Stimulated activated CD4-positive, alpha-beta T cell treated with anti-CD3 and anti-CD28 coated beads, Interleukin-4, amount 100 ng/mL, for 1 hour (primary cell): ENCODE measurements at places on chromosomes 6 and 20.

- DNase-seq, result no peak
Measured at GRCh38 chr20:15866916-15867730, 706.1 kb downstream of the KIF16B start.

DNA sequence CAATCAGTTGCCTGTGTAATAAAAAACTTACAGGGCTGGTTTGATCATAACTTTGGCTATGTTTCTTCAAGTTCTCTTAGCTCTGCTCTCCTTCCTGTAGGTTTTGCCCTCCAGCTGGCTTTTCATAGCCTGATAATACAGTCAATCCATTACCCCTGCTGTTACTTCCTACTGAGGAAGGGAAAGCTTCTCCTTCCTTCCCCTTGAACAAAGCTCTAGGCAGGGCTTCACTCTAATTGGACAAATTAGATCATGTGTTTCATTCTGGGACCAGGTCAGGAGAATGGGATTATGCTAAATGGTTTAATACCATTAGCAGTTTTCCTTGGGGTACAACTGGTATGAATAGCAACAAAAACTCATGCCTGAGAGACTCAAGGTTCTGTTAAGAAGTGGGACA, 106.8 kb upstream of the MCHR2 start:
- no peak for DNase-seq

DNA sequence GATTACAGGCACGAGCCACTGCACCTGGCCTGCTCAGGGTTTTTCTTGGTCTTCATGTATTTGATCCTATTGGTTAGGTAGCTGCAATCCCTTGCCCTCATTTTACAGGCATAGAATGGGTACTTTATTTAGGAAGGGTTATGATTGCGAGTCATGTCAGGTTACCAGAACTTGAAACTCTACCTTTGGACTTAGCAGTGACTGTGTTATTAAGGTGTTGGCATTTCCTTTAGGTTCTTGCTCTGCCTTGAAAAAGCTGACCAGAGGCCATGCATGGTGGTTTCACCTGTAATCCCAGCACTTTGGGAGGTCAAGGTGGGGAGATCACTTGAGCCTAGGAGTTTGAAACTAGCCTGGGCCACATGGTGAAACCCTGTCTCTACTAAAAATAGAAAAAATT, 24.5 kb downstream of the JARID2 start:
- no peak for DNase-seq

DNA sequence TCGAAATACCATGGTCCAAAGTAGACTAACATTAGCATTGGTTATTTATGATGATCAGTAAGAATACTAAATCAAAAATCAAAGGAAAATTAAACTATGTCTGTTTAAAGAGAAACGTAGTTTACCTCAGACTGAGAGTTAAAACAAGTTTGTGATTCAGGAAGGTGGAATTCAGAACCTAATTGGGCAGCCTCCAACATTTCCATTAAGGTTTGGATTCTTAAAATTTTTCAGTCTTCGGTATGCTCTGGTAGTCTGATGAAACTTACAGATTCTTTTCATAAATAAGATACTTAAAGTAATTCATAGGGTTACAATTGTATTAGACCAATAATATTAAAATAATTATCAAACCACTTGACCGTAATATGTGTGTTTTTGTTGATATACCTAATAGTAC, 18.6 kb downstream of the HFE start:
- DNase-seq, result no peak
